ENCODE measurements at places on chromosomes 4 and X. TPM values are rescaled to one million over a fixed set of nuclear protein-coding genes. Genes with fewer than 3 reads are reported as not detected.

- no peaks in the 10 kb centered on the region for H3K27me3 ChIP-seq
- no peak overlapping the region for H3K27ac ChIP-seq
- no peaks in the 10 kb centered on the region for H3K36me3 ChIP-seq
- no peak for DNase-seq
- H3K4me1 ChIP-seq, result no peaks in the 10 kb centered on the region
Observed at GRCh38 chrX:110743679-110744340, 51.8 kb downstream of the CHRDL1 start.

DNA sequence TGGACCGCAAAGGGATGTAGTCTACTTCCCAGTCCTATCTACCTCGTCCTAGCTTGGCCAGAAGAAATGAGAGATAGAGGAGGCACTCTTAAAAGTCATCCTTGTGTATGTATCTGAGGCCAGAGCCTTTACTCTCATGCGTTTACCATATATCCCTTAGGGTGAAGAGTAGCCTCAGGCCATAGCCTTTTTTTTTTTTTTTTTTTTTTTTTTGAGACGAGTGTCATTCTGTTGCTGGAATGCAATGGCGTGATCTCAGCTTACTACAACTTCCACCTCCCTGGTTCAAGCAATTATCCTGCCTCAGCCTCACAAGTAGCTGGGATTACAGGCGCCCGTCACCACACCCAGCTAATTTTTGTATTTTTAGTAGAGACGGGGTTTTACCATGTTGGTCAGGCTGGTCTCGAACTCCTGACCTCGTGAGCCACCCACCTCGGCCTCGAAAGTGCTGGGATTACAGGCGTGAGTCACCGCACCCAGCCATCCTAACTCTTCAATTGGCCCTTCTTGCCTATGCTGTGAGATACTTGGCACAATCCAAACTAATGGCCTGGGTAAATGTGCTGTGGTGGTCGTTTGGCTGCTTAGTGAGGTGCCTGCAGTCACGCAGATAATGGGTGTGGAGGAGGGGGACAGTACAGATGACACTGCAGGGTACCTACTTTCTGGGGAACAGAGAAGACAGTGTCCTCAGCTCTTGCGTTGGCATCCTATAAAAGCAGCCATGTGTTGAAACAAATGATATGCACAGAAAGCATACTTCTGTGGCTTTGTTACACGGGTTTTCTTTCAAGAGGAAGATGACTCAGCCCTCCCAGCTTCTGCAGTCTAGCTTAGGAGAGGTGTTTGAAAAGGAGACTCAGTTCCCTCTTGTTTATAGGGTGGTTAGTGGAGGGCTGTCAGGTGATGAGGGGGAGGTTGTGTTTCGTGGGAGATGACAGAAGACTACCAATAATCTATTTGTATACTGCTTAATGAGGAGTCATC is 10.4 kb upstream of the DGAT2L6 start:
- H3K4me1 ChIP-seq, result peaks cover 12% of the 10 kb centered on the region
- peak; percentile 0 for DNase-seq
- peaks cover 15% of the 10 kb centered on the region for H3K36me3 ChIP-seq
- peaks cover 3% of the 10 kb centered on the region for H3K27me3 ChIP-seq
- H3K4me3 ChIP-seq, result peak overlapping the region; percentile 42

GRCh38 chrX:2487366-2487765 is 13.4 kb downstream of the DHRSX start:
- H3K27me3 ChIP-seq, result no peaks in the 10 kb centered on the region
- H3K36me3 ChIP-seq, result peaks cover 14% of the 10 kb centered on the region
- no peak overlapping the region for H3K4me3 ChIP-seq
- DNase-seq, result no peak

- H3K27me3 ChIP-seq, result no peaks in the 10 kb centered on the region
- no peaks in the 10 kb centered on the region for H3K36me3 ChIP-seq
- no peak overlapping the region for H3K4me3 ChIP-seq
- H3K4me1 ChIP-seq, result no peaks in the 10 kb centered on the region
- DNase-seq, result no peak
Observed at GRCh38 chrX:6026980-6027379, 201.7 kb downstream of the NLGN4X start.

- H3K4me3 ChIP-seq, result no peak overlapping the region
- H3K27ac ChIP-seq, result no peak overlapping the region
- H3K36me3 ChIP-seq, result no peaks in the 10 kb centered on the region
Observed at GRCh38 chr4:107419052-107419451, 301.0 kb downstream of the PAPSS1 start.

GRCh38 chrX:1507511-1508463 is 29.2 kb downstream of the P2RY8 start:
- H3K36me3 ChIP-seq, result peaks cover 33% of the 10 kb centered on the region
- no peaks in the 10 kb centered on the region for H3K27me3 ChIP-seq

DNA sequence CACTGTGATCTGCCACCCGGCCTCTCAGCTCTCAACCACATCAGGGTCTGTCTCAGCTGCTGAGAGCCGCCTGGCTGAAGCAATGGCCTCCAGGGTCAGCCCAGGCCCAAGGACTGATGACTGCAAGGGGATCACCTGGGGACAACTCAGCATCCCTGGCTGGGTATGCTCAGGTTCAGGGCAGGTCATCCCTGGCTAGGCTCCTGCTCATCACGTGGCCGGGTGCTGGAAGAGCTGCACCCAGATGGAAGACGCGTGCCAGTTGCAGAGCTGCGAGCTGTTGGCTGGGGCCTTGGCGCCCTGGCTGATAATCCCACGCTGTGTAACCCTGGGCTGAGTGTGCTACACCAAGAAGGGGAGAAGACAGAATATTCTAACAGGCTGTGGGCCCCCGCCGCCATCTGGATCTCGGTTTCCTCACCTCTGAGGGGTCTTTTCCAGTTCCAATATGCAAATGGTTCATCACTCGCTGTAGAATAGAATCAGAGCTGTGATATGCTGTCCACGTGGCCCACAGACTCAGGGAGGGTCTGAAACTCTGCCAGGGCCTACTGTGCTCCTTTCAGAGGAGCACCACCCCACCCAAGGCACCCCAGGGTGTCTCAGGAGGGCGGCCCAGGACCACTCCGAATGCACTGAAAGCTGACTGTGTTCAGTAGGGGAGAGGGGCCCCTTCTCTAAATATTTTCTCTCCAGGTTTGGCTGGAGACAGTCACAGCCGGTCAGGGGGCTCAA is 338.8 kb downstream of the BCOR start:
- H3K4me3 ChIP-seq, result no peak overlapping the region
- no peak overlapping the region for H3K27ac ChIP-seq
- no peak for DNase-seq
- no peaks in the 10 kb centered on the region for H3K36me3 ChIP-seq
- peaks cover 18% of the 10 kb centered on the region for H3K4me1 ChIP-seq
- no peaks in the 10 kb centered on the region for H3K27me3 ChIP-seq

- H3K36me3 ChIP-seq, result no peaks in the 10 kb centered on the region
- no peak for DNase-seq
- H3K4me3 ChIP-seq, result no peak overlapping the region
Observed at GRCh38 chr4:78692822-78693170, 83.4 kb upstream of the BMP2K start.

GRCh38 chrX:152658302-152658701 is 20.6 kb downstream of the GABRQ start:
- no peak for DNase-seq
- H3K27ac ChIP-seq, result no peak overlapping the region
- no peak overlapping the region for H3K4me3 ChIP-seq
- H3K4me1 ChIP-seq, result no peaks in the 10 kb centered on the region
- H3K27me3 ChIP-seq, result peaks cover 5% of the 10 kb centered on the region

- H3K4me1 ChIP-seq, result no peaks in the 10 kb centered on the region
- no peak overlapping the region for H3K4me3 ChIP-seq
- no peaks in the 10 kb centered on the region for H3K27me3 ChIP-seq
- peaks cover 2% of the 10 kb centered on the region for H3K36me3 ChIP-seq
Observed at GRCh38 chr4:106126062-106126461, 189.9 kb downstream of the TBCK start.

GRCh38 chr4:11603591-11604194 is 175.0 kb upstream of the HS3ST1 start:
- no peak overlapping the region for H3K27ac ChIP-seq
- no peaks in the 10 kb centered on the region for H3K36me3 ChIP-seq
- no peaks in the 10 kb centered on the region for H3K27me3 ChIP-seq
- no peaks in the 10 kb centered on the region for H3K4me1 ChIP-seq
- H3K4me3 ChIP-seq, result no peak overlapping the region
- no peak for DNase-seq

DNA sequence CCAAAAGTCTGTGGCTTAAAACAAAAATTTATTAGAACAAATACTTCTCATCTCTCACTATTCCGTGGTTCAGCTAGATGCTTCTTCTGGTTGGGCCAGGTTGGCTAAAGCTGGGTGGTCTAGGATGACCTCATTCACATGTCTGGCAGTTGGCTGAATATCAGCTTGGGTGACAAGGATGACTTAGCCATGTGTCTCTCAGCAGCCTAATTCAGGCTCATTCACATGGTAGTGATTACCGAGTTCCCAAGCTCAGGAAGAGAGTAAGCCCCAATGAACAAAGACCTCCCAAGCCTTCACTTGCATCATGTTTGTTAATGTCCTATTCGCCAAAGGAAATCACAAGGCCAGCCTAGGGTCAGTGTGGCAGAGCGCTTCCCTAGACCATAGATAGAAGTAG is 119.4 kb downstream of the FANCB start:
- no peaks in the 10 kb centered on the region for H3K36me3 ChIP-seq
- DNase-seq, result no peak
- no peak overlapping the region for H3K27ac ChIP-seq
- H3K4me3 ChIP-seq, result no peak overlapping the region

- H3K27me3 ChIP-seq, result no peaks in the 10 kb centered on the region
- H3K4me3 ChIP-seq, result no peak overlapping the region
- no peaks in the 10 kb centered on the region for H3K36me3 ChIP-seq
- no peak for DNase-seq
- H3K4me1 ChIP-seq, result no peaks in the 10 kb centered on the region
Observed at GRCh38 chrX:65576160-65576559, 41.6 kb upstream of the LAS1L start.

- no peak for DNase-seq
- no peaks in the 10 kb centered on the region for H3K36me3 ChIP-seq
- no peak overlapping the region for H3K4me3 ChIP-seq
Observed at GRCh38 chr4:173448103-173448502, 49.2 kb upstream of the SCRG1 start.

DNA sequence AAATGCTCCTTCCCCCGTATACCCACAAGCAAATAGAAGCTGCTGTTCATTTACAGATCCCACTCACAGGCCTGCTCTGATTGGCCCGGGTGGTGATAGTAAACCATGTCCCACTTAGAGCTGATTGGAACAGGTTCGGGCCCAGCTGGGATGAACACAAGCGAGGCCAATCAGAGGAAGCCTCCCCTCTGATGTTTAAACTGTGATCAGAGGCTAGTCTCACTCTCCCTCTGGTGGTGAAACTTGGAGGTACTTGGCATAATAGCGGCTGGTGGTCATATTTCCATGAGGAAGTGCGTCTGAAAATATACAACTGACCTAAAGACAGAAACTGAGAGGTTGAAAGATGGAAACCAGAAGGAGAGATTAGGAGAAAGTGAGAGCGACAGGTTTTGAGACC is 51.5 kb upstream of the TRPC3 start:
- H3K4me3 ChIP-seq, result no peak overlapping the region
- no peaks in the 10 kb centered on the region for H3K36me3 ChIP-seq
- H3K4me1 ChIP-seq, result peaks cover 14% of the 10 kb centered on the region
- H3K27ac ChIP-seq, result no peak overlapping the region

DNA sequence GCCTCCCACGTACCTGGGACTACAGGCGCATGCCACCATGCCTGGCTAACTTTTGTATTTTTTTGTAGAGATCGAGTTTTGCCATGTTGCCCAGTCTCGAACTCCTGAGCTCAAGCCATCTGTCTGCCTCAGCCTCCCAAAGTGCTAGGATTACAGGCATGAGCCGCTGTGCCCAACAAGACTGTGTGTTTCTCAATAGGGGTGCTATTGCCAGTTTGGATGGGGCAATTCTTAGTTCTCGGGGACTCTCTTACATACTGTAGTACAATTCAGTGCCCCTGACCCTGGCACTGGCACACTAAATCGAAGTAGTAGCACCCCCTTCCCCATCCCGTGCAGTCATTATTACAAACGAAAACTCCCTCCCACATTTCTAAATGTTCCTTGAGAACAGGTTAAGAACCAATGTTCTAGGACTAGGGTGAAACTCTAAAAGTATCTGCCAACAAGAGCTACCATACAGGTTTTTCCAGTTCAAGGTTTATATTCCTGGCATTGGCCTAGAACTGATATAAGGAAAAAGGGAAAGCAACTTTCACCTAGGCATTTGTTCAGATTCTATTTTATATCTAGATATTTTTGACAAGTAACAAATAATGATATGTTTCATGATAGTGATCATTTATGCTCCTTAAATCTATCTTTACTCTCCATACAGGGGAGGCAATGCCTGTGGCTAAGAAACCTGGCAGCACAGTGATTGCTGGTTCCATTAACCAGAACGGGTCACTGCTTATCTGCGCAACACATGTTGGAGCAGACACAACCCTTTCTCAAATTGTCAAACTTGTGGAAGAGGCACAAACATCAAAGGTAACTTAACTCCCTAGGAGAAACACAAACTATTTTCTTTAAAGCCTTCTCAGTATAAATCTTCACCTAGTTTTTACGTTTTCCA is 50.4 kb upstream of the PGAM4 start:
- H3K36me3 ChIP-seq, result peaks cover 10% of the 10 kb centered on the region
- no peaks in the 10 kb centered on the region for H3K4me1 ChIP-seq
- DNase-seq, result no peak
- no peaks in the 10 kb centered on the region for H3K27me3 ChIP-seq
- no peak overlapping the region for H3K4me3 ChIP-seq

DNA sequence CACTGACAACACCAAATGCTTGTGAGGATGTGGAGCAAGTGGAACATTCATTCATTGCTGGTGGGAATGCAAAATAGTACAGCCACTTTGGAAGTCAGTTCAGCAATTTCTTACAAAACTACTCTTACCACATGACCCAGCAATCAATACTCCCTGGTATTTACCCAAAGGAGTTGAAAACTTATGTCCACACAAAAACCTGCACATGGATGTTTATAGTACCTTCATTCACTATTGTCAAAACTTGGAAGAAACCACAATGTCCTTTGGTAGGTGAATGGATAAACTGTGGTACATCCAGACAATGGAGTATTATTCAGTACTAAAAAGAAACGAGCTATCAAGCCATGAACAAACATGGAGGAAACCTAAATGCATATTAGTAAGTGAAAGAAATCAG is 27.5 kb downstream of the HUWE1 start:
- peaks cover 29% of the 10 kb centered on the region for H3K4me1 ChIP-seq
- H3K27me3 ChIP-seq, result no peaks in the 10 kb centered on the region
- H3K4me3 ChIP-seq, result no peak overlapping the region
- H3K27ac ChIP-seq, result no peak overlapping the region
- no peak for DNase-seq
- H3K36me3 ChIP-seq, result peaks cover 29% of the 10 kb centered on the region

HERC3 gene
- 12.8 TPM for total RNA-seq

LRRC66 gene
- 0.08 TPM for total RNA-seq

BTK gene
- total RNA-seq, result not detected

TMPRSS11D gene
- not detected for total RNA-seq

COQ2 gene
- total RNA-seq, result 22.5 TPM

ERAS gene
- not detected for total RNA-seq

ARSJ gene
- total RNA-seq, result not detected

CLCN4 gene
- total RNA-seq, result not detected

WAS gene
- total RNA-seq, result 122 TPM

CENPI gene
- total RNA-seq, result 11.4 TPM

DUSP21 gene
- not detected for total RNA-seq

TBC1D8B gene
- 0.26 TPM for total RNA-seq

SYN1 gene
- 0.22 TPM for total RNA-seq

KIF4A gene
- total RNA-seq, result 19.4 TPM

GAB1 gene
- total RNA-seq, result 1.4 TPM

Data from activated T-helper 1 cell treated with anti-CD3 and anti-CD28 coated beads, Interleukin-12 subunit alpha, Interleukin-12 subunit beta, Interleukin-2, Interleukin-4 antibody, amounts not matched to agents 30 ng/mL and 10 ng/mL and 1 ng/mL, durations not matched to agents 14 hours and 24 hours and 36 hours (primary cell).